ENCODE measurements at places on chromosomes 7 and 10.

DNA sequence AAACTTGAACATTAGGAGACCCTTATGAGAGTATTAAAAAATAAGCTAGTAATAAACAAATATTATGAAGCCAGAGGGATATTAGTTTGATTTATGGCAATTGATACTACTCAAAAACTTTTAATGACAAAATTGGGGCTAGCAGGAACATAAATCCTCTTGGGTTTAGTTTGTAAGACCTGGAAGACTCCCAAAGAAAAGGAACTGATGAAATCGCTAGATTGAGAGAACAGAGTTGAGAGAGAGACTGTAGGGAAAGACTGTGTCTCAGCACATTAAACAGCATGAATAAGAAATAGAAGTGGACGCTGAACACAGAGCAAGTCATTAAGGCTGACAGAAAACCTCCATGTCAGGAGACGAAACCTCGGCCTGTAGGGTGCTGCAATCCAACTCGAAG is 56.4 kb downstream of the ICA1 start:
- DNase-seq: peak; percentile 3

GRCh38 chr7:28102797-28103196 is 77.8 kb downstream of the JAZF1 start:
- peak; percentile 31 for DNase-seq

DNA sequence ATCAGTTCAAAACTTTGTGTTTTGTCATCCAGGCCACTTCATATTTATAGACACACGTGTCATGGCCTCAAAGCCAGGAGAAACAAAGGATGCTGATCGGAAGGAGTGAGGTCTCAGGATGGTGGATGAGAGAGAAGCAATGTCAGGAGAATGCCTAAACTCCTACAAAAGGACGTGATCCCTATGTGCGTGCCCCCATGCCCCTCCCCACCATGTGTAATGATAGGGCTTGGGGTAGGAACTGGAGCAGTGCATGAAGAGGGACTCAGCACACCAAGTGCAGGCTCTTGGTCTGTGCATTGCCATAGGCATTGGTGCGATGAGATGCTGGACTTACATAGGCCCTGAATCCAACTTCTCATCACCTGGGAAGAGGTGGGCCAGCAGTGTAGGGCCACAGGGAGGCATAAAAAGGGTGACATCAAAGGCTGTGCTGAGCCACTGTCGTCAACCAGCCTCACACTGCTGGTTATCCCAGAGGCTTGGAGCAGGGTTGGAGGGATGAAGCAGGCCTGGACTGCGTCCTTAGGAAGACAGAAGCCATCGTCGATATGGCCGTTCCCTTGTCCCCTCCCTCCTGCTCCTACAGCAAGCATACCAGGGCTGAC is 46.9 kb upstream of the GDF10 start:
- DNase-seq: no peak

- no peak for DNase-seq
Observed at GRCh38 chr10:58305821-58306220, 29.0 kb upstream of the UBE2D1 start.

DNA sequence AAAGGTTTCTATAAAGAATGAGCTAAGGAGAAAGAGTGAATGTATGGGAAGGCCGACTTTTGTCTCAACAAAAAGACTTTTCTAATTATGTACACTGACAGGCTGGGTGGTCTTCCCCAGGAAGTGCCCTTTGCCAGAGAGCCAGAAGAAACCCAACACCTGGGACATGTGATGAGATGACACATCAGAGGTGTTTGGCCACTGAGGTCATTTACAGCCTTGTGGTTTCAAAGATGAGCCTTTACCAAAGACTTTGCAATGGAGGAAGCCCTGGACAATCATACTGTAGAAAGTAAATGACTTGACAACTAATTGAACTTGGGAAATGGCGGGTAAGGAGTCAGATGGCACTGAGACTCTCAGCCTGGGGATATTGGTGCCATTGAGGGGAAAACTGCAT is 3.4 kb upstream of the NRG3 start:
- DNase-seq: no peak

Measured in MV-4-11 (cell line).